ENCODE measurements at places on chromosomes 6 and 20.

- DNase-seq, result no peak
Measured at GRCh38 chr20:8903655-8904605, 165.0 kb upstream of the PLCB4 start.

- DNase-seq, result no peak
Measured at GRCh38 chr6:24755279-24755678, 19.5 kb upstream of the GMNN start.

DNA sequence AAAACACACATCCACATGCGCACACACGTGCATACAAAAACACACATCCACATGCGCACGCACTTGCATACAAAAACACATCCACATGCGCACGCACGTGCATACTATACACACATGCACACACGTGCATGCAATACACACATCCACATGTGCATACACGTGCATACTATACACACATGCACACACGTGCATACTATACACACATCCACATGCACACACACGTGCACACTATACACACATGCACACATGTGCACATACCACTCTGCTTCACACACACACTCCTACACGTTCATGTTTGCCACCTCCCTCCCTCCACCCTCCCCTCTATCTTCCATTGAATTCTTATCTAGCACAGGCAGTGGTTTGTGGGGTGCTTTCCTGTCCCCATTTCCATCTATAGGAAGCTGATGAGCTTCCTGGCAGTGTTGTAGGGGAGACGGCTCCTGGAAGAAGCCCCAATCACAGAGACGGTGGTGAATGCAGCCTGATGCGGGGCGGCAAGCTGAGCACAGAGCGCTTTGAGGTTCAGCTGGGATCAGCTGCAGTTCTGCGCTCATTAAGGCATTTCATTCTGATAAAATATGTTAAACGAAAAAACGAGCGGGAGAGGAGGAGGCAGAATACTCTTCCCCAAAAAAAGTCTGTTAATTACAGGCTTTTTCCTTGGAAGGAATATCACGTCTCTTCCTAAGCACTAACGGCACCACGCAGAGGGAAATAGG, 287.7 kb downstream of the TAF4 start:
- no peak for DNase-seq

- no peak for DNase-seq
Measured at GRCh38 chr6:125533710-125534397, 215.6 kb upstream of the HEY2 start.

DNA sequence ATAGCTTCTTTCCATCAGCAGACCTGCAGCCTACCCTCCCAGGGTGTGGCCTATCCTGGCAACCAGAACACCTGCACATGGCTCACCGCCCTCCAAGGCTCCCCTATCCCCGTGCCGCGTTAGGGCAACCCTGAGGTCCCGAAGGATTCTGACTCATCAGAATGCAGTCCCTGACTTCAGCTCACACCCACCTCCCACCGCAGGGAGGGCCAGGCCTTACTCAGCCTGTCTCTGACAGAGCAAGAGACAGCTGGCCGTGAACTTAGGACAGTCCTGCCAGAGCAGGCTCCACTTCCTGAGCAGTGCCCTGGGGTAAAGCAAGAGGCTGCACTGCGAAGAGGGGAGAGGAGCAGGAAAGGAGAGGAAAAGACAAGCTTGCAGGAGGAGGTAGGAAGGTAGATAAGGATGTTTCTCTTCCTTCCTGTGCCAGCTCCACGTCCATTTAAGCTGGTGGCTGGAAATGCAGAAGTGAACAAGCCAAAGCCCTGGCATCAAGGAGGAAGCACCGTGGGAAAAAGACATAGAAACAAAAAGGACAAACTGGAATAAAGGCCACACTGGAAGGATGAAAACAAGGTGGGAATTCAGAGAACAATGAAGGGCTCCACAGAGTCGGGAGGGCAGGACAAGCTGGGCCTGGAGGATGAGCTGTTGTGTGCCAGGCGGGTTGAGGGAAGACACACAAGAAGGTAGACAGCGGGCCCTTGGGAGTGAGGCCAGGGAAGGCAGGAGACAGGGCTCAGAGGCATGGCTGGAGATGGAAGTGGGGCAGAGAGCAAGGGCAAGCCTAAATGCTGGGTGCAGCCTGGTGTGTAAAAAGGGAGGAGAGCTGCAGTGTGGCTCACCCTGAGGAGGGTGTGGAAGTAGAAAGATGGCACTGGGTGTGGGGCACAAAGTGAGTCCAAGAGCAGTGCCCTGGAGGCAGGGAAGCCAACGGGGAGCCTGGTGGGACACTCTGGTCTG, 102.7 kb downstream of the SLC23A2 start:
- no peak for DNase-seq

GRCh38 chr6:14079433-14079832, 38.1 kb upstream of the CD83 start:
- DNase-seq, result no peak

- DNase-seq, result no peak
Measured at GRCh38 chr20:22217712-22218352, 366.5 kb downstream of the FOXA2 start.

DNA sequence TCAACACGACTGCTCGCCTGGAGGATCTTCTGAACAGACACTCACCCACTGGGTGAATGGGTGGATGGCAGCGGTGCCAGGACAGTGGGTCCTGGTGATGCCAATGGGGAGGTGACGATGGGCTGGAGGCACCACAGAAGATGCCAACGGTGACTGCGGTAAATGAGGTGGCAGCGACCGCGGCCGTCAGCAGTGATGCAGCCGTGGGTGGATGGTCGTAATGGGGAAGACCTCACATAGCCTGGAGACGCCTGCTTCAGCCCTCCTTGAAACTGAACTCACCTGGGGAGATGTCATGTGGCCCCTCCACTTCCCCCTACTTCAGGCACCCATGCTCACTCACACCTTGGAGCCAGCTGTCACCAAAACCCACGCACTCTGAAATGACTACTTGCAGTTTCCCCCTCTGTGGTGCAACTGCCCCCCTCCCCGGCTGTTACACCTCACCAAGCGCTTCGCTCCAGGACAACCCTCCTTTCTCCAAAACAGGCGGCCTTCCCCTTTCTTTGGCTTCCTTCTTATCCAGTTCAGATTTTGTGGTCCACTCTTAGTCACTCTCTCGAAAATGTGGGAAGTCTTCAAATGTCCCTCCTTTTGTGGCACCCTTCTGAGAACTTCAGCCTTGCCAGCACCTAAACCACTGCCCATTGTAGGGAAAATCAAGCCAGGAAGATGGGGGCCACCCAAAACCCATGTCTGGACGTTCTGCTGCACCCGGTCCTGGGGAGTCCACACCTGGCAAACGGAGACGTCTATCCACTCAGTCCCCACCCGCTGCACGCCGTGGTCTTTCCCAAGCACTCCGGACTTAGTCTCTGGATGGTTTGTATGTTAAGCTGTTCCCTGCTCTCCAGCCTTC, 10.4 kb upstream of the ABHD16B start:
- DNase-seq, result peak; percentile 93

GRCh38 chr20:37777988-37778659, 84.3 kb downstream of the CTNNBL1 start:
- DNase-seq, result no peak

DNA sequence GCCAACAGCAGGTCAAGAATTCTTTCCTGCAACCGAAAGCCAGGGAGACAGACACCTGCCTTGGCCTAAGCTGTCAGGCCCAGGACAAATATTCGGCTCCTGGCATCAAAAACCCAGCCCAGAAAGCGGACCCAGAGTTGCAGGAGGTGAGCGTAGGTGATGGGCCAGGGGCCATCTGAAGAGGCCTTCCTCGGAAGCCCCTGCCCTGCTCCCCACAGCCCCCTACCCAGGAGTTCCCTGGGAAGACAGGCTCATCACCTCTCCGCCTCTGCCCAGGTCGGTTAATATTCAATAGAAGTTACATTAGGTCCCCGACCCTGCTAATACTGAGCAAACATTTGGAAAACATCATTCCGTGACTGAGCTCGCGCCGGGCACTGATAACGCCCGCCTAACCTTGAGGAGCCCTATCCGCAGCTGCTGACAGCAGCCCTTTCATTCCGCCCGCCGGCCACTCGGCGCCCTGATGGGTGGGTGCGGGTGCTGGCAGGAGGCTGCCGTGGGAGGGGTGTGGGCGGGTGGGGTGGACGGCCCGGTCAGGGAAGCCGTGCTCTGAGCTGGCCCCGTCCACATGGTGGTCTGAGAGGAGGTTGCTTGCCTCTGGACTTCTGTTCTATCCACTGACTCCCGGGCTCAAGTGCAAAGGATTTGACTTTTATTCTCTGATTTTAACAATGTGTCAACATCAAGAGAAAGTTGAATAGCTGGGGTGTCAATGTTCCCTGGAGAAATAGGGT, 55.7 kb downstream of the HNF4A start:
- DNase-seq, result no peak

All from GM10248 (cell line).